CD4-positive, alpha-beta T cell (primary cell): ENCODE measurements at places on chromosomes 5 and 9.

GRCh38 chr9:14372437-14373335 is 58.7 kb upstream of the NFIB start:
- DNase-seq = no peak

- no peak for DNase-seq
Measured at GRCh38 chr5:21623831-21624230, 1229.3 kb downstream of the CDH12 start.

GRCh38 chr9:81079055-81079454 is 610.3 kb downstream of the TLE1 start:
- DNase-seq = no peak

DNA sequence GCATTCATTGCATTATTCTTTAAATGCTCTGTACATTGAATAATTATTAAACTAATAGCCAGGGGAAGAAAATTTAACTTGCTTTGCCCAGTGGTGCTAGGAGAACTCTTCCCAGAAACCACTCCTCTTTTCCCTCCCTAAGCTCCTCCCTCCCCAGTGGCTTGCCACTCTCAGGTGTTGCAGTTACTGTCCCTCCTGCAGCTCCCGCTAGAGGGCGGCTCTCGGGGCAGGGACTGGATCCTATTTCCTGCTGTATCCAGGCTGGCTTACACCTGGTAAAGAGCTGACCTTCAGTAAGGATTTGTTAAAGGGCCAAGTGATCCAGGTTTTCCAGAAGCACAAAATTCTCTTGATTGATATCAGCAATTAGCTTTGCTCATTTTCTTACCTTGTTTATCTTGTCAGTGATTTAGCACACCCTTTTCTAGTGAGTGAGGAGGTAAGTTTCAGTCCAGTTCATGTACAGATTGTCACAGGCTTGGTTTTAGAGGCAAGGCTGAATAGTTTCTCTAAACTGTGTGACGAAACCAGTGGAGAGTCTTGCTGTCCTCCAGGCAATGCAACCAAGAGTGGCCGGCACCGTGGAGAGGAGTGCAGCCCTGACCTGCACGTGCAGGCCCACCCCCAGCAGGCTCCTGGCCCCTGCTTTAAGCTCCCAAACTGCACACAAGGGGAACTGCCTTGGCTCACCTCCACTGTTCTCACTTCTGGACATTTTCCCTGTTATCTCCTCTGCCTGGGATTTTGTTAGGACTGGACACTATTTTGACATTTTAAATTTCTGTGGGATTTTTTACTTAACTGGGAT is 423.8 kb downstream of the SPOCK1 start:
- DNase-seq = no peak

GRCh38 chr9:129665389-129665775 is at the start of gene PRRX2:
TSS of gene PRRX2 (plus strand) at chr9:129665647. CDS start at chr9:129665868, 221 bp downstream.
- peak; percentile 15 for DNase-seq

DNA sequence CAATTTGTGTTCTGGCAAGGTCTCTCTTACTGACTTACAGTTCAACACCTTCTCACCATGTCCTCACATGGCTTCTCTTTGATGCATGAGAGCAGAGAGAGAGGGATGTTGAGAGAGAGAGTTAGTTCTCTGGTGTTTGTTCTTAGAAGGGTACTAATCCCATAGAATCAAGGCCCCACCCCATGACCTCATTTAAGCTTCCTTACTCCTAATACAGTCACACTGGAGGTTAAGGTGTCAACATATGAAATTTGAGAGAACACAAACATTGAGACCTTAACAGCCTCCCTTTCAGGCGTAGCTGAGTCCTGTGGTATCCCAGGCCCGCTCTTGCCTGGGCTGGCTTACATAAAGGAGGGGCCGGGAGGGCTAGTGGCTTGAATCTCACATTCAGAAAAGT is 10.6 kb upstream of the SEMA6A start:
- no peak for DNase-seq

DNA sequence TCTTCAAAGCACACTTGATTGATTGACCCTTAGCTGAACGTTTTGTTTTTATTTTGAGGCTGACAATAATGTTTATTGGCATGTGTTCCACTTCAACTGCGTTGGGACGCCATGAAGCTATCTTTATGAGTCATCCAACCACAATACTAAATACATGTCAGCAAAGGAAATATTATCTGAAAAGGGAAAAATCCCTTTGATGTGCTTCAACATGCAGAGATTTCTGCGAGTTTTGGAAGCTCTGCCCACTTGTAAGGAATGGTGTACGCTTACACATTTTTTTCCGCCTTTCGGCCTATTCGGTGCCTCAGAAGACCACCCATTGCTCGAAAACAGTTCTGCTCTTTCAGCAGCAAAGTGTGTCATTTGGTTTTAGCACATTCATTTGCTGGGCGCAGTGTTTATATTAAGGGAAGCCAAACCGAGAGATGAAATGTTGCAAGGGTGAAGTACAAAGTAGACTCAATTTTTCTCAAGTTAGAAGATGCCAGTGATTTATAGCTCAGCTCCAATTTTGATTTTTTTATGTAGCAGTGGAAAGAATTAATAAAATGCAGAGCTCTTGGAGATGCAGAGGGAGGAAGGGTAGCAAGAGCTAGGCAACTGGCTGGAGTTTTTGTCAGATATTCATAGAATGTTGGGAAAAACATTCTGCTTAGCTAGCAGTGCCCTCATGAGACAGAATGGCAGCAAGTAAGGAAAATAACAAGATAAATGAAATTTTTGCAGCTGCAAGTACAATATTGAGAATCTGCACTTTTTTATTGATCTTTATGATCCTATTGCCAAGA is 68.9 kb downstream of the PRDM6 start:
- DNase-seq = no peak

GRCh38 chr9:9612755-9613154 is 1000.0 kb downstream of the PTPRD start:
- no peak for DNase-seq

DNA sequence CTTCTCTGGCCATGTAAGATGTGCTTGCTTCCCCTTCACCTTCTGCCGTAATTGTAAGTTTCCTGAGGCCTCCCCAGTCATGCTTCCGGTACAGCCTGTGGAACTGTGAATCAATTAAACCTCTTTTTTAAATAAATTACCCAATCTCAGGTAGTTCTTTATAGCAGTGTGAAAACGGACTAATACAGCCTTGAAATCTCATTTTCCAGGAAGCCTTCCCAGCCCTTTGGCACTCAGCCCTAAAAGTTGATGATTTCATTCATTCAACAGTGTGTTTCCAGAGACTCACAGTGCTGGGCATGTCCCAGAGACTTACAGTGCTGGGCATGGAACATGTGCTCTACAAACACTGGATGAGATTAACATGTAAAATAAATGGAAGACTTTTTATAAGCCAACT is 135.8 kb downstream of the DCP2 start:
- DNase-seq = no peak

DNA sequence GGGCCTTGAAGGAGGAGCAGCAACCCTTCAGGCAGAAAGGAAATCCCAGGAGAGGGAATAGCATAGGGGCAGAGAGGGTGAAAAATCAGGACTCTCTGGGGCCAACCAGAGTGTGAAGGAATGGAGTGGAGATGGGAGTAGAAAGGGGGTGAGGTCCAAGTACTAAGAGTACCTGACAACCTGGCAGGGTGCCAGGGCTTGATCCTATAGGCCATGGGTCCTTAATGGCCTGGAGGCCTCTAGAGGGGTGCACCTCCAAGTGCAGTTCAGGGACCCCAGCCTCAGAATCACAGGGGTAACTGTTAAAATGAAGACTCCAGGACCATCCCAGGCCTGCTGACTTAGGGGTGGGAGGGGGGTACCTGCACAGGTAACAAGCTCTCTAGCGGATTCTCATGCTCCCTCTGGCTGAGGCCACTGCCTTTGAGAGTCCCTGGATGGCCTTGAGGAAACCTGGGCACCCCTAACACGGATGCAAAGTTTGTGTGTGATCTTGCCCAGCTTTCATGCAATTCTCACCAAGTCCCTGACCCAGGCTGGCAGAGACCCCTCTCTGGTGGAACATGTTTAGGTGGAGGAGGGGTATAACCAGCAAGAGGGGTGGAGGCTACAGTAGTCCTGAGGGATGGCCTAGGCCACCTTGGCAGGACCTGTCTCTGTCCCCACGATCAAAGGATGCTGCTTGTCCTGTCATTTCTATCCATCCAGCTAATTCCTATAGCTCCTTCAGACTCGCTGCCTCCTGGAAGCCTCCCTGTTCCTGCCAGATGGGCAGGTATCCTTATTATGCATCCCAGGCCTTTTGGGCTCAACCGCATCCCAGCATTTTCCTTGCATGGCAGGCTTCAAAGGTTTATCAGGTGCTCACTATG is 17.6 kb upstream of the CSF1R start:
- no peak for DNase-seq

DNA sequence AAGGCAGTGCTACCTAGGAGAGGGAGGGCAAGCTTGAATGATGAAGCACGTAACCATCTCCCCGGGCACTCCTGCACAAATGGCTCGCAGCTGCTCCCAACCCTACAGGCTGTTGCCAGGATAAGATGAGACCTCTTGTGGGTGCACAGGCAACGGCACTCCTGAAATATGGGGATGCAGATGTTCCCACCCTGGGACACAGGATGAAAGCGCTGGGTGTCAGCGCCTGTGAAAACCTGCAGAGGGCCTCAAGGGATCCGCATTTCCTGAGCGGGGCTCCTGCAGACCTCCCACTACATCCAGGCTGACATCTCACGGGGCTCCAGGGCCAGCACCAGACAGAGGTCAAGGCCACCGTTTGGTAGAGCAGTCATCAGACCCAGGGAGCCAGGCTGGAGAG is 60.7 kb downstream of the SMIM23 start:
- no peak for DNase-seq

DNA sequence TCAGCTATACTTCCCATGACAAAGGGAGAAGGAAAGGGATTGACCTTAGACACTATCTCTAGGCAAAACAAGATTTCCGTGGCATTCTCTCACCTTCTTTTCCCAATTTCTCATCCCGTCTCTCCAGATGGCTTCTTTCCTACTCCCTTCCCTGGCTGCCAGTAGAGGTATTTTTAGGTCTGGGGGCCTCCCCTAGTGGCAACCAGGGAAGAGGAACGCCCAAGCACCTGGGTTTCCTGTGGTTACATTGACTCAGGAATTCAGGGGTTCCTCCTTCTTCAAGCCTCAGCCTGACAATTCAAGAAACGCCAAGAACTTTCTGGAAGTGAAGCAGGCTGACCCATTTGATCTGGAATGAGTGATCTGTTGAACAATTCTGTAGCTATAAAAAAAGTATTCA is 111.5 kb upstream of the OSMR start:
- no peak for DNase-seq

- no peak for DNase-seq
Measured at GRCh38 chr5:10675177-10675700, 85.8 kb downstream of the DAP start.

GRCh38 chr5:177988989-177989625 is 6.9 kb downstream of the PROP1 start:
- DNase-seq = no peak

DNA sequence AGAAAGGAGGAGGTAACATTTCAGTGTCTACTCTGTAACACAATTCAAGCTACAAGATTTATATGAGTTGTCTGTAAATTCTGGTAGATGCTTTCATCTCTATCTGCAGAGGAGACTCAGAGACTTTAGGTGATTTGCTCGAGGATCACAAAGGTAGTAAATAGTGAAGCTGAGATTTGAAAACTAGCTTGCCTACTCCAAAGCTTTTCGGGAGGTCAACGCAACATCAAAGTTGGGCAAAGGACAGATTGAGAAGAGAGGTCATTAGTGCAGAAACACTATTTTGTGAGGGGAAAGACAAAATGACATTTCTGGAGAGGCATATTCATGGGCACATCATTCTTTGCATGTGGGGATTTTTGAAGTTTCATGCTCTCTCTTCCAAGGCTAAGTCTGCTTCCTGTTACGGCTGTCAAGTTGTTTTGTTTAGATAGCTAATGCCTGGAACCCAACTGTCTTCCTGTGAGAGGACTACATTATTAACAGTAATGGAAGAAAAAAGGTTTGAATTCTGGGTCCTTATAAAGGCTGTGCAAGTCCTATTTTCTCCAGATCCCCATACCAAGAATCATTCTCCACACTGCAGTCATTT is 413.5 kb upstream of the ZNF462 start:
- no peak for DNase-seq

- no peak for DNase-seq
Measured at GRCh38 chr9:133276001-133276884, 1.2 kb upstream of the ABO start.

DNA sequence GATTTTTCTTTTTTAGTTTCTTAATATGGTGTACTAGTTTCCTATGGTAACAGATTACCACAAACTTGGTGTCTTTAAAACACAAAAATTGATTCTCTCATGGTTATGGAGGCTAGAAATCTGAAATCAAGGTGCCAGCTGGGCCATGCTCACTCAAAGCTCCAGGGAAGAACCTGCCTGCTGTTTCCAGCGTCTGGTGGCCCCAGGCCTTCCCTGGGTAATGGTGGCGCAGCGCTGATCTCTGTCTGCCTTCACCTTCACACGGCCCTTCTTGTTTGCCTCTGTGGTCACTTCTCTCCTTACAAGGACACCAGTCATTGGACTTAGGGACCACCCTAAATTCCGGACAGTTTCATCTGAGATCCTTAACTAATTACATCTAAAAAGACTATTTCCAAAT is 70.5 kb upstream of the GFPT2 start:
- no peak for DNase-seq

DNA sequence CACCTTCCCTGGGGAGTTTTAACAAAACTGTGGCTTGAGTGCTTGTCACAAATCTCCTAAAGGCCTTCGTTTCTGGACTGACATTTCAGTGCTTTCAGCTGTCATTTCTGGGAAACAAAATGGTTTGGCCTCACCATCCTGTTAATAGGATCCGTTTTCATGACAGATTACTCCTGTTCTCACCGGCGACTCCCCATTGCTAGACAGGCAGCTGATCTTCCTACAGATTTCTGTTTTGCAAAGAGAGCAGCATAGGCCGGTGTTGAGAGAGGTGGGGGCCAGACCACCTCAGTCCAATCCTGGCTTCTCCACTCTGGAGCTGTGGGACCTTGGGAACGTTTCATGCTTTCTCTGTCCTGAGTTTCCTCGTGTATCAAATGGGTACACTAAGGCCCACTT is 75.5 kb upstream of the OTULINL start:
- DNase-seq = no peak

- no peak for DNase-seq
Measured at GRCh38 chr9:137666955-137667670, 48.3 kb downstream of the EHMT1 start.

DNA sequence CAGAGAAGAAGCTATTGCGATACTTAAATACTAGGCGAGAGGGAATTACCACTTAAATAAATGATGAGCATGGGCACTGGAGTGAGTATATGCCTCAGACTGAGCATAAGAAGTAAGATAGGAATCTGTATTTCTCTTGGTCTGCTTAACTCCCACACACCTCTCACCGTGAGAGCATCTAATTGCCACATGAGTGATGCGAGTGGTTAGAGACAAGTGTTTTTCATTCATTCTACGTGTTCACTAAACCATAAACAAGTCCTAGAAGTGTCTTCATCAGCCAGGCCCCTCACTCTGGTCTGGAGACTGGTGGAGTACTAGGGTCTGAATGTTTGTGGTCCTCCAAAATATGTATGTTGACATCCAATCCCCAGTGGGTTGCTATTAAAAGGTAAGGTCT is 150.2 kb upstream of the SLC12A2 start:
- no peak for DNase-seq

GRCh38 chr5:81171769-81172168 is 61.4 kb upstream of the CKMT2 start:
- DNase-seq = no peak
